ENCODE measurements at places on chromosomes 16 and 17.

DNA sequence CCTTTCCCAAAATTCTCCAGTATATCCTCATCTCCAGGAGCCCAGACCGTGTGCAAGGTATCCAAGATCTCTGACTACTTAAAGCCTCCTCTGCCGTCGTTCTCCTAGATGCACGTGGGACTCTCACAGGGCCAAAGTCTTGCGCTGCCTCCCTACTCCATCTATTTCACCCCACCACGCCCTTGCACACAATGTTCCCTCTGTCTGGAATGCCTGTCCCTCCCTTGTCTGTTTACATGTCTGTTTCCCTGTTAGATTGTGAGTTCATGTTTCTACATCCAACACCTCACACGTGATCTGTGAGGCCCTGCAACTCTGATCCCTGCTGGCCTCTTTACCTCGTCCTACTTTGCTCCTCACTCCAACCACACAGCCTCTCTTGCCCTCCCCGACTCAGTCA is 4.9 kb upstream of the FZD2 start:
- DNase-seq, result no peak

DNA sequence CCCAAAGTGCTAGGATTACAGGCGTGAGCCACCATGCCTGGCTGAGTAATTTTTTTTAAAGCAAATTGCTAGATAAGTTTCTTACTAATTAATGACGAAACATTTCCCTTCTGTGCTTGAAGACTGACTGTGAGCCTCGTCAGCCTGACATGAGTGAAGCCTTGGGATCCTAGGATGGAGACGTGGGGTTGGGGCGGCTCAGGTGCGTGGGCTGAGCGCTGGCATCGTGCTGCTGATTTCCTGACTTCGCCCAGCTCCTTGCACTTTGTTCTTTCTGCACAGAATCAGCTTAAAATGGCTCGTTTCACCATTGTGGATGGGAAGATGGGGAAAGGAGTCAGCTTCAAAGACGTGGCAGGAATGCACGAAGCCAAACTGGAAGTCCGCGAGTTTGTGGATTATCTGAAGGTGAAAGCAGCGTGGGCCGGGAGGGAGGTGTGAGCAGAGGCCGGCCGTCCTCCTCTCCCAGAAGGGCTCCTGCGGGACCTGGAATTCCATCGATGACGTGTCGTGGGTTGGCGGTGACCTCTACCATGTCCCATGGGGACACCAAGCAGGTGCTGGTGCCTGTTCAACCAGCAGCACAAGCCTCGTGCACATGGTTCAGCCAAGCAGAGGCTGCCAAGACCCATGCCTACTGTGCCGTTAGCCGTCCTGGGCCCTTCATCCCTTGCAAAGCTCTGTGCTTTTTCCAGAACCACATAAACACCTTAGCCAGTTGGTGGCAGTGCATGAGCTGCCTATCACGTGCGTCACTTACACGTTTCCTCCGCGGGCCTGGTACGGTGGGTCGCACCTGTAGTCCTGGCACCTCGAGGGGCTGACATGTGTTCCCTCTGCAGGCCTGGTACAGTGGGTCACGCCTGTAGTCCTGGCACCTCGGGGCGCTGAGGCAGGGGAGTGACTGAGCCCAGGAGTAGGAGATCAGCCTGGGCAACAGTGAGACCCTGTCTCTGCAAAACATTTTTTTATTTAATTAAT is 22.5 kb downstream of the SPG7 start:
- no peak for DNase-seq

DNA sequence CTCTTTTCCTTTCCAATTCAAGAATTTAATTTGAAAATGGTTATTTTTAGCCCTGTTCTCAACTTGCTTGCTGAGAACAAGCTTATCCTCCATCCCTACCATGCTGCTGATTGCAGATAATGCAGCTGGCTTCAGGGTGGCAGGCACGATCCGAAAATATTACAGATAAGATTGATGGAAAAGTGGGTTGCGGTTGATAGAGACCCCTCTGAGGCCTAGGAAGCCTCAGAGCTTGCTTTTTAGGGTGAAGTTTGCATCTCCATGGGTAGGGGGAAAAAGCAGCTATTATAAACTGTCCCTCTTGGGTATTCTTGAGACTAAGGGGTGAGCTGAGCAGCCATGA is 116.5 kb upstream of the GOT2 start:
- DNase-seq, result no peak

DNA sequence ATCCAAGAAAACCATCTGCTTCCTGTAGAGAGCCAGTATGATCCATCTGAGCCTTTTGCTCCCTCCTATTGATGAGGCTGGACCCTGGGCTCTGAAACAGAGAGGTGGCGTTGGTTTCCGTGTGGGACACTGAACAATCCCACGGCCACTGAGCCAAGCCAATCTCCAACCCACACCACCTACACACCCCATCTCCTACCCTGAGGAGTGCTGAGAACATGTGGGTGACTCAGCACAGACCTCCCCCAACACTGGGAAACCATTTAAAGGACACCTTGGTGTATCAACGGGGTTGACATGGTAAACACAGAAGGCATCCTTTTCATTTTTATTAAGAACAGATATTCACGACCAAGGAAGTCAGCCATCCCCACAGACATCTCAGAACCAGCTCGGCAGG is 332.1 kb downstream of the SLC39A11 start:
- DNase-seq, result no peak

- no peak for DNase-seq
Measured at GRCh38 chr16:24759006-24759405, 29.6 kb downstream of the TNRC6A start.

GRCh38 chr17:81713004-81713555 is 996 bp downstream of the SLC25A10 start:
- DNase-seq, result no peak

Measured in hepatic stellate cell (primary cell).